ENCODE measurements at places on chromosomes 1 and 21.

DNA sequence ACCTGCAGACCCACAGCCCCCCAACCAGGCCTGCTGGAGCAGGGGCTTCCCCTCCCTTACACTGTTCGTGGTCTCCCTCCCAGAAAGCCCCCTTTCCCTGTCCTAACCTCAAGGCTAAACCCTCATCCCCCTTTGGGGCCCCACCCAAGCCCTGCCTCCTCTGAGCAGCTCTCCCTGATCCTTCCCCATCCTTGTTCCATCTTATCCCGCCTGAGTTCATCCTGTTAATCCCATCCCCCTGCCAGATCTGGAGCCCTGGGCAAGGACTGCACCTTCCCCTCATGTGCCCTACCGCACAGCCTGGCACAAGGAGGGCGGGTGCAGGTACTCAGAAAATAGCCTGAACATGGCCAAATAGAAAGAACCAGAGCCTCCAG lies 6.9 kb upstream of the TNNT2 start:
- DNase-seq = no peak

DNA sequence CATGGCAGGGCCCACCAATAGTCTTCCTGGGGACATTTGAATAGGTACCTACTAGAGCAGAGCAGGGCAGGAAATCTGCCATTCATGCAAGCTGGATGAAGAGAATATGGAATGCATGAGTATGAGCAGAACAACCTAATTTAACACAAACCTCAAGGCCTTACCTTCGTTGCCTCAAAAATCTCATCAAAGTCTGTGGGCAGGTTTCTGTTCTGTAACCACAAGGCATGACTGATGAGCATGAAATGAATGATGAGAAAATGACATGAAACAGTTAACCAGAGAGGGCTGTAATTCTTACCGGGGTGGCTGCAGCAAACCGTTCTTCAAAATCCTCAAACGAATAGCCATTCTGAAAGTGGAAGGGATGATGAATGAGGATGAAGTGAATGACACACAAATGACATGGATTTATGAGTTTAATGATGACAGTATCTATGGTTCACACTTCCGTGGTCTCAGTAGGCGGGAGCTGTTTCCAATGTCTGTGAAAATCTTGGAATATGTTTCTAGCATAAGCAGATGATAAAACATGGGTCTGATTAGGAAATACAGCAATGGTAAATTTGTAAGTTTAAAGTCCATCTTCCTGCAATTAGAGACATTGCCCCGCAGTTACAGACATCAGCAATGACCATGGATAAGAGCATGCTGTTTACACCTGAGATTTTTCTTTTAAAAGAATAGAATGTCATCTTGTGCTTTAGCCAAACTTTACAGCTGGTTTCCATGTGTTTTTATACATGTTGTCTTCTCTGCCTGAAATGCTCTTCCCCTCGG lies 67.6 kb upstream of the C8B start:
- DNase-seq = no peak

GRCh38 chr1:12087797-12088314 lies 24.8 kb downstream of the TNFRSF8 start:
- DNase-seq = no peak

- DNase-seq = no peak
These were observed 14.8 kb downstream of the VPS13D start for GRCh38 chr1:12244585-12244984.

DNA sequence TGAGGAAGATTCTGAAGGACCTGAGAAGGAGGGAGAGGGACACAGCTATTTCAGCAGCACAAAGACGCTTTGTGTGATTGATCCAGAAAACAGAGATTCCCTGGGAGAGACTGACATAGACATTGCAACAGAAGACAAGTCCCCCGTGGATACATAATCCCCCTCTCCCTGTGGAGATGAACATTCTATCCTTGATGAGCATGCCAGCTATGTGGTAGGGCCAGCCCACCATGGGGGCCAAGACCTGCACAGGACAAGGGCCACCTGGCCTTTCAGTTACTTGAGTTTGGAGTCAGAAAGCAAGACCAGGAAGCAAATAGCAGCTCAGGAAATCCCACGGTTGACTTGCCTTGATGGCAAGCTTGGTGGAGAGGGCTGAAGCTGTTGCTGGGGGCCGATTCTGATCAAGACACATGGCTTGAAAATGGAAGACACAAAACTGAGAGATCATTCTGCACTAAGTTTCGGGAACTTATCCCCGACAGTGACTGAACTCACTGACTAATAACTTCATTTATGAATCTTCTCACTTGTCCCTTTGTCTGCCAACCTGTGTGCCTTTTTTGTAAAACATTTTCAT lies 161.3 kb upstream of the SGIP1 start:
- no peak for DNase-seq

GRCh38 chr1:42167611-42168390 lies 3.3 kb upstream of the GUCA2A start:
- no peak for DNase-seq

DNA sequence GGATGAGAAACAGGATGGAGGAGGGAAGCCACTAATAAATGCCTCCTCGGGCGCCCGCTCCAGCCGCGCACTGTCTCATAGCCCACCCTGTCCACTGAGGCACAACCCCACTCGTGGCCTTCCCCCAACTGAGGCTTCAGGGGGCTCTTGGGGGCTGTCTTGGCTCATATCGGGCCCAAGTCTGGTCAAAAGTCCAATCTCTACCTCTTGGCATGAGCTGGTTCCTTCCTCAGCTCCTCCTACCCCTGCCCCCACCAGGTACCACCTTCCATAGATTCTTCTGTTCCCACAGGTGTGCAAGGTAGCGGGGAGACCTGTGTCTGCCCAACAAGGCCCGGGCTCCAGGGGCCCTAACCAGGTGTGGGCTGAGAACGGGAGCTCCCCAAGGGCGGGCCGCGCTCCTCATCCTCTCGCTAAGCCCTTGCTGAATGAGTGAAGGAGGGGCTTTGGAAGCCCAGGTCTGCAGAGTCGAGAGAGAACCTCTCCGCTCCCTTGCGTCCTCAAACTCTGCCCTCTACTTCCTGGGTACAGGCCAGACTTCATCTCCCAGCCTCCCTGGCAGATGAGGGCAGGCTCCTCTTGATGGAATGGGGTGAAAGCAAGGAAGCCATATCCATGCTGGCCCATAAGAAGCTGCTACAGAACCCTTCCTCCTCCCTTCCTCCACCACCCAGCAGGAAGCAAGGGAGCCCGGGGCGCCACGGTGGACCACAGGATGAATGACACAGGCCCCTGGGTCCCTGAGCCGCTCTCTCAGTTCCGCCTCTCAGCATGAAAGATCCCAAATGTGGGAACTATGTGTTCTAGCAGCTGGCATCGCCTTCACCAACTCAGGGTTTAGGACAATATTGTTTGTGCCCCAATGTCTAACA lies 74.7 kb downstream of the PSMG1 start:
- no peak for DNase-seq

DNA sequence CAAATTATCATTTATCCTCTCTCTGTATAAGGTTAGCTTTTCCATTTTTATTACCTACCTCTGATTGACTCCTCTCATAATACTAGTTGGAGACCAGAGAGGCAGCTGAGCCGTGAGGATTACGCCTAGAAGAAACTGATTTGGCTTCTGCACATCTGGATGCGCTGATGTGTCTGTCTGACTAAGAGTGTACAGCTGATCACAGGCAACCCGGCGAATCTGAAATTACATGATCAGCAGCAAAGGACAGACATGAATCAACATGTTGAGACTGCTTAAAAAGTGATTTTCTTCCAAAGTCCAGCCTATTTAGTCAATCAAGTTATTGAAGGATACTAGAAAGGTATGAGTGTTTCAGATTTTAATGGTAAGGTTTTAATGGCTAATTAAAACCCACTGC lies 81.2 kb downstream of the PCSK9 start:
- no peak for DNase-seq

DNA sequence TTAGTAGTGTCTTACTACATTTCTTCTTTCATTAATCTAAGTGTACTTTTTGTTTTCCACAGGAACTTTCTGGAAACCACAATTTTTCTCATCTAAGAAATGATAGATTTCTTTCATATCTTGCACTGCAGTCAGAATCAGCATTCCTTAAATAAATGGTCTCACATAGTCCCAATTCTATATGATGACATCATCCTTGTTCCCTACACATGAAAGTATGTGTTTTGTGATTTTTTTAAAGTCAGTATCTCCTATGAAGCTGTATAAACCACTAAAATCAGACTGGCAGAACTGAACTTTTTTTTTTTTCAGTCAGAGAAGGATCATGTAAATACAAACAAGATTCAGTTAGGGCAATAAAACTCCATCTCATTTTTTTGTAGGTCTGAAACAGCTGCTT lies 742.6 kb upstream of the CXADR start:
- DNase-seq = no peak

GRCh38 chr1:16967095-16967575 lies 13.3 kb downstream of the MFAP2 start:
- DNase-seq = no peak

DNA sequence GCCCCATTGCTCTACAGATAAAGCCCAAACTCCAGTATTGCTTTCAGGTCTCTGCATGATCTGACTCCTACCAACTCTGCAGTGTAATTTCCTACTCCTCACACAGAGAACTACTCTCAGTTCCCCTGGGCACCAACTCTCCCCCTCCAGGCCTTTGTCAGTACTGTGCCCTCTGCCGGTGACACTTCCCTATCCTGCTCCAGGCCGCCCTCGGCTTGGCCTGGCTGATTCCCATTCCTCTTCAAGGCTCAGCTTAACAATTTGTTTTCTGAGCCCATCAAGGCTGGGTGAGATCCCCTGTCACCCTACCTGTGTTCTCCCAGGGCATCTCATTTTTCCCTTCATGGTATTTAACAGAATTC lies 2.6 kb downstream of the SLAMF8 start:
- peak; percentile 54 for DNase-seq

DNA sequence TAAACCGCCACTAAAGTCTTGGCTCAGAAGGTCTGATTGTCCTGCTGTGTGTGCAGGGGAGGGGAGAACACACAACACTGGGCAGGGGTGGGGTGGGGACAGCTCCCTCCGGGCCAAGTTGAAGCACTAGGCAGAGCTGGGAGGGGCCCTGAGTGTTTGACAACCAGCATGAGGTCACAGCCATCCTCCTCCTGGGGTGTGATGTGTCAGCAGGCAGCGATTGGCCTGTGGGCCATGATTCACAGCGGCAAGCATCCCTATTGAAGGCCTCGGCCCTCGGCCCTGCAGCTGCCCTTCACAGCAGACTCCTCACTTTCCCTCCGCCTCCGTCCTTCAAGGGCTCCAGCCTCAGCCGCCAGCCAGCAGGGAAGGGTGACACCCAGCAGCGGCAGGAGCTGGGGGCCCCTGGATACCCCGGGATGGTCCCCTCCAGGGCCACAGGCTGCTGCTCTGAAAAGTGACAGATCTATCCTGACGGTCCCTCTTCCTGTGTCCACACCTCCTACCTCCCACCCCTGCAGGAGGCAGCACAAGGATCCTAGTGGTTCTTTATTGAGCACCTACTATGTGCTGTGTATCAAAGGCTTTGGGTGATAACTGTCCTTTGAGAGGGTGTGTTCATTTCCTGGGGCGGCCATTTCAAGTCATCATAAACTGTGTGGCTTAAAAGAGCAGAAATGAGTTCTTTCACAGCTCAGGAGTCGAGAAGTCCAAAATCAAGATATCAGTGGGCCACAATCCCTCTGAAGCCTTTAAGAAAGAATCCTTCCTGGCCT lies 66.0 kb upstream of the SLC25A33 start:
- no peak for DNase-seq

DNA sequence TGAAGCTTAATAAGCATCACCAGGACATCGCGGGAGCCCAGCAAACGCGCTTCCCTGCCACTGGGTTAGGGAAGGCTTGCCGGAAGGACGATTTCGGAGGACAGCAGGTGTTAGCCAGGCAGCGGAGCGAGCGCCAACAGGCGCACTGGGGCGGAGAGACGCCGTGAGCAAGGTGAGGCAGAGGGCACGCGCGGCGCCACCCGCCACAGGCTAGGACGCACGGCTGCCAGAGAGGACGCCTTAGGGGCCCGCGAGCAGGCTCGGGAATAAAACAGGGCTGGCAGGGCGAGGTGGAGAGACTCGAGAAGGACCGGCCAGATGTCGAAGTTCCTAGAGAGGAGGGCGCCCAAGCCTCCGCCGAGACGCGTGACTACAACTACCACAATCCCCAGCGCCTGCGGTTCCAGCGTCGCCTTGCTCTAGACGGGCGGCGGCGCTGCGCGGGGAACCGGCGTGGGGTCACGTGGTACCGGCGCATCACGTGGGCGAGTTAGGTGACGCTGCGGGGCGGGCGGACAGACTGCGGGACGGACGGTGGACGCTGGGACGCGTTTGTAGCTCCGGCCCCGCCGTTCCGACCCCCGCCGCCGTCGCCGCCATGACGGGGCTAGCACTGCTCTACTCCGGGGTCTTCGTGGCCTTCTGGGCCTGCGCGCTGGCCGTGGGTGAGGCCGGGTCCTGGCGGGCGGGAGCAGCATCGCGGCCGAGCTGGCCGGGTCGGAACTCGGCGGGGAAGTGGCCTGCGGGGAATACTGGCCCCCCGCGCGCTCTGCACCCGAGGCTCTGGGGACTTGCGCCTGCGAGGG lies at the start of gene ATP6V0B:
Gene ATP6V0B, plus strand, starts transcription at position 518 of the 806 bp plus-strand sequence. Its CDS starts 81 bp downstream, at position 599.
- DNase-seq = peak; percentile 95

- DNase-seq = no peak
These were observed 74.1 kb downstream of the OLFML2B start for GRCh38 chr1:161949548-161949947.

DNA sequence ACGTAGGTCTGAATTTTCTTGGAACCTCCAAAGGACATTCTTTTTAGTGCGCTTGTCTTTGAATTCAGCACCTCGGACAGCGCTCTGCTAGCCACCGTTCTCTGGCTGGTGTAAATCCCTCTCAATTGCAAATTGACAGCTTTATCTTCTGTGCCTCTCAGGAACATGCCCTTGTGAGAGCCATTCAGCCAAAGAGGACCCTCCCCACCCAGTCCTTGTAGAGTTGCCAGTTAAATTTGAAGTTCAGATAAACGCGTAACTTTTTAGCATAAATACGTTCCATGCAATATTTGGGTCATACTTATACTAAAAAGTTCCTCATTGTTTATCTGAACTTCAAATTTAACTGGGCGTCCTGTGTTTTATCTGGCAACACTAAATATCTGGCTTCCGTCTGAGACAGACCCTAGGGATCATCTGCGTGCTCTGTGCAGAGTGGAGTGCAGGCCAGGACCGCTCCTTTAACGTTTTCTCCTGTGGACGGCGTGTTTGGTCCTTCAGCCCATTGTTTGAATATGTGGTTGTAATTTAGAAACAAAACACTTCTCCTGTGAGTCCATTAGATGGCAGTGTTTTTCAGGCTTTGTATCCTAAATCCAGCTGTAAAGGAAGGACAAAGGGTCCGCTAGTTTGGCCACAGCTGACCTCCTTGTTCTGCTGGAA lies 7.0 kb downstream of the KCNAB2 start:
- DNase-seq = peak; percentile 44

GRCh38 chr1:26856604-26857469 lies 6.1 kb upstream of the SFN start:
- no peak for DNase-seq

GRCh38 chr1:212928323-212929291 lies 21.7 kb upstream of the VASH2 start:
- DNase-seq = no peak

- DNase-seq = no peak
These were observed 25.0 kb downstream of the FOXO6 start for GRCh38 chr1:41386196-41386663.

DNA sequence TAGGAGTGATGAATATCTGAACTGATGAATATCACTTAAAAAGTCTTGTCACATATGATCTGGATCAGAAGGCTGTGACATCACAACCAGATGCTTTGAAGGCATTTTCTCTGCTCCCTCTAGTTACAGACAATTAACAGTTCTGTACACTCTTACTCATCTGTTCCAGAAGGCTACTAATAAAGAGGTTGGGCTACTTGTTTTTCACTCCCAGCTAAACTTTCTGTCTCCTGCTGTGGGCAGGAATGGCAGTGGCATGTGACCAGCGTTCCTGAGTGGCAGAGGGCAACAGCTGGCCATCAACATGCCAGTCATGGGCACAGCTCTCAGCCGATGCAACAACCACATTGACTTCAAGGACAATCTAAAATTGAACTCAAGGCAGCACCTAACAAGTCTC lies 66.7 kb downstream of the SLC45A1 start:
- no peak for DNase-seq
